DMS 273 treated with DMSO at 0.1 percent for 48 hours (cell line): ENCODE measurements at places on chromosomes 12 and 14.
A peak's percentile ranks its signal among the peaks of the same experiment; 100 is the strongest.

DNA sequence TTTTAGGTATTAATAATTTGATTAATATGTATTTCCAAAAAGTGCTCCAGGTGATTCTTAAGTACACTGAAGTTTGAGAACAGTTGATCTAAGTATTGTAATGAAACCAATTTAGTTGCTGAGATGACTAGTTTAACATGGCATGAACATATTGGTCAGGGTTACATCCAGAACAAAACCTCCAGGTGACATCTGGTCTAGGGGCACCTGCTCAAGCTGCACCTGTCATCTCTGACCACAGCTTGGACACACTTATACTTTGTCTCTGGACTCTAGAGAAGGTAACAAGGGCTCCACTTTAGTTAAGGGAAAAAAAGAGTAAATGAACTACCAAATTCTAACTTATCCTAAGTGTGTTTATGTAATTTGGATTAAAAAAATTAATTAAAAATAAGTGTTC lies 8.1 kb downstream of the ARID2 start:
- no peak for DNase-seq

DNA sequence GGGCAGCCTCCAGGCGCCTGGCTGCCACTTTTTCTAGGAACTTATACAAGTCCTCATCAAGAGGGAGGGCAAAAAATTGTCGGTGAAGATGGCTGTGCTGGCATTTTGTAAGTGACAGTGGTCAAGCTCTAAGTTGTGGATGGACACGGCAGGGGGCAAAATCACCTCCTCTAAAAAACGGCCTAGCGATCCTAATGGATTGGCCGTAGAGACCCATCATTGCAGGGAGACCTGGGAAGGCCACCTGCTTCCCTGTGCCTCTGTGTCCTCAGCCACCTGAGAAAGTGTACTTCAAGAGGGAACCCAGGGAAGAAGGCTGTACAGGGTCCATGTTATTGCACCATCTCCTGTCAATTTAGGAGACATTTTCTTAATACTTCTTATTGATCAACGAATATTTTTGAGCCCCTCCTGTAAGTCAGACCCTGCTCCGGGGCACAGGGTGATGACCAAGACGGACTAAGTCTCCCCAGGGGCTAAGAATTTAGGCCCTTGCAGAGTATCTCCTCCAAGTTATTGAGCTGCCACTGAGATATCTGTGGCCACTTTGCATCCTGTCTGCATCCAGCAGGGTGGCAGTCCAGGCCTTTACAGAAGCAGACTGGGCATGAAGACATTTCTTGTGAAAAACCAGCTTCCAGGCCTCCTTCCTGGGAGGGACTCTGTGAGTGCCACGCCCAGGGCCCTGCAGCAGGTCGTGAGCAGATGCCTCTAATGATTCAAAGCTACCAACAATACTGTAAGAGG lies 40.5 kb downstream of the PSMA6 start:
- DNase-seq: no peak

DNA sequence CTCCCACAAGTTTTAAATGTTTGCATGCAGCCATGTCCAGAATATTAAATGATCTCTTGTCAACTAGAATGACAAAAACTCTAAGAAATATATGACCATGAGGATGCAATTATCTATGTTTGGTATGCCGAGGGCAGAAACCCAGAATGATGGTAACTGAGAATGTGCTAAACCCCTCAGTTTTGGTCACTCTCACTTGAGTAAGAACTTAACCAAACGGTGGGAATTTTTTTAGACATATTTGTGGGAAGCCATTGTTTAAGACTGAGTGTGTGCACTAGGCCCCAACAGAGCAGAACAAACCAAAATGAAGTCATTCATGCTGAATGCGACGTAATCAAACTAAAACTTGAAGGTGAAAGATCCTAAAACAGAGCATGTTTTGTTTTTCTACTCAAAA lies 1927.9 kb upstream of the SEL1L start:
- DNase-seq: no peak

DNA sequence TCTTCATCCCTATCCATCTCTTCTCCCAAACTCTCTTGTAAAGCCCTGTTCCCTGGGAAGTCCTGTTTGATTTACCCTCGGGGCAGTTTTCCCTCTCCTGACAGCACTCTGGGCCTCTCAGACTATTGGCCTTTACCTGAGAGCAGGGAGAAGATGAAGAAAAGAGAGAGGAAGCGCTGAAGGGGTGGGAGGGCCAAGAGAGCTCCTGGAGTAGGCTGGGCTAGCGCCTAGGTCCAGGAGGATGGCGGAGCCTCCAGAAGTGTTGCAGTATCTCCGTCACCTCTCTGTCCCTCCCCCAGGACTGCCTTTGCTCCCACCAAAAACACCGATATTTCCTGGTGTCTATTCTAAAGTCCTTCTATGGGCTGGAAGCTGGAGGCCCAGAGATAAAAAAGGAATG lies 5.7 kb upstream of the IGFBP6 start:
- no peak for DNase-seq

- DNase-seq: peak; percentile 26
Observed at GRCh38 chr14:77151245-77151644, 9.7 kb upstream of the ZDHHC22 start.

DNA sequence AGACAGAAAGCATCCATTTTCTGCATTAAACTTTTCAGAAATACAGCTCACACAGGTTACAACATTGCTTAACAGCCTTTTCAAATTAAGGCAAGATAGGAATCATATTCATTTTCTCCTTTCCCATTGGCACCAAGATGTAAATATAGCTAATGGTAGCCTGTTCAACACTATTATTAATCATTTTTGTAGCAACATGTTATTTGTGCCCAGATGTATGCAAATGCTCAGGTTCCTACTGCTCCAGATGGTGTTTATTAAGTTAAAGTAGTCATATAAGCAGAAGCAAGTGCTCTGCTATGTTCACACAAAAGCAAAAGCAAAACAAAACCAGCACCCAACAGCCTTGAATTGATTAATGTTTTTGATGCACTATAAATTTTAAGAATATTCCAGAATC lies 1110.6 kb downstream of the SLC6A15 start:
- DNase-seq: peak; percentile 69

DNA sequence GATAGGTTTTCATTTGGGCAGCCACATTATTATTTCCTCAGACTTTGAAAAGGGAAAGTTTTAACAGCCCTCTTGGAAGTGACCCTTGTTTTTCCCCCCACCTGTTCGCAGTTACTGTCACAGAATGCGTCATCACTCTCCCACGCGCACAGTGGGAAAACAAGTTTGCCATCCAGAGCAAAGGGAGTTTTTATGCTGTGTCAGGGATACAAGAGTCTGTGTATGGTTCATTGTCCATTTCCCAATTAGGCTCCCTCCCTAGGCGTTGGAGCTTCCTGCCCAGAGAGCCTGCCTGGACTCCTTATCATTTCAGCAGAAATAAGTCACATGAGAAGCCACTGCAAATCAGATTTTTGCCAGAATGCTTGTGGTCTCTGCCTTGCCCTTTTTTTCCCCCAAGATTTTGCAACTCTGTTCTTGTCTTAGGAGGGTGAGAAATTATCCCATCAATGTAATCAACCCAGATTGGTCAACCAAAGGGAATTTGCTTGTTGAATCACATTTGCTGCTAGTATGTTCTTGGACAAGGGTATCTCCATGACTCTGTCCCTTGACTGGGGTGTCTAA lies 104.1 kb downstream of the IGF1 start:
- DNase-seq: no peak

DNA sequence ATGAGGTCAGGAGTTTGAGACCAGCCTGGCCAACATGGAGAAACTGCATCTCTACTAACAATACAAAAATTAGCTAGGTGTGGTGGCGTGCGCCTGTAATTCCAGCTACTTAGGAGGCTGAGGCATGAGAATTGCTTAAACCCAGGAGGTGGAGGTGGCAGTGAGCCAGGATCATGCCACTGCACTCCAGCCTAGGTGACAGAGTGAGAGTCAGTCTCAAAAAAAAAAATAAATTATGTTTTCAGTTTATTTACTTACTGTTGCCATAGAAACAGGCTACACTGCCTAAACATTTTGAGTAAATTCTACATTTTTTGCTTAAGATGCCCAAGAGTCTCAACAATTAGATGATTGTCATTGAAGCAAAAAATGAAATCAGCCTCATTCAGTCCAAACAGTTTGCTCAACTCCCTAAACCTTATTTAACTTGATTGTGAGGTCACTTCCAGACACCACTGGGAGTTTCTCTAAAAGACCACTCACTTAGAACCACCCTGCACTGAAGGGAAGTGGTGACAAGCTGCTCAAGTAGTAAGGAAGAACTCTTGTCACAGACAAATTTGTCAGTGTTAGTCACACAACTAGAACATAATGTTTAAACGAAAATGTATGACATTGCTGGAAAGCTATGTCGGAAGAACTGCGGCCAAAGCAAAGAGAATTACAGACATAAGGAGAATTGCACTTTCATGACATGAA lies 9.8 kb upstream of the GNPNAT1 start:
- DNase-seq: no peak

- no peak for DNase-seq
Observed at GRCh38 chr14:101372894-101373620, 188.2 kb upstream of the DIO3 start.

GRCh38 chr12:92735131-92735721 lies 32.4 kb downstream of the PLEKHG7 start:
- DNase-seq: no peak

- DNase-seq: no peak
Observed at GRCh38 chr14:37147310-37147880, 25.0 kb downstream of the SLC25A21 start.

GRCh38 chr12:80356097-80356496 lies 87.9 kb upstream of the PTPRQ start:
- DNase-seq: no peak

GRCh38 chr12:13075786-13076570 lies 27.5 kb downstream of the GSG1 start:
- no peak for DNase-seq

GRCh38 chr14:24881116-24881893 lies 168.6 kb downstream of the STXBP6 start:
- DNase-seq: no peak

GRCh38 chr14:28765169-28765830 lies 1.3 kb upstream of the FOXG1 start:
- DNase-seq: no peak

GRCh38 chr12:32395026-32395425 lies 4.3 kb upstream of the FGD4 start:
- no peak for DNase-seq

DNA sequence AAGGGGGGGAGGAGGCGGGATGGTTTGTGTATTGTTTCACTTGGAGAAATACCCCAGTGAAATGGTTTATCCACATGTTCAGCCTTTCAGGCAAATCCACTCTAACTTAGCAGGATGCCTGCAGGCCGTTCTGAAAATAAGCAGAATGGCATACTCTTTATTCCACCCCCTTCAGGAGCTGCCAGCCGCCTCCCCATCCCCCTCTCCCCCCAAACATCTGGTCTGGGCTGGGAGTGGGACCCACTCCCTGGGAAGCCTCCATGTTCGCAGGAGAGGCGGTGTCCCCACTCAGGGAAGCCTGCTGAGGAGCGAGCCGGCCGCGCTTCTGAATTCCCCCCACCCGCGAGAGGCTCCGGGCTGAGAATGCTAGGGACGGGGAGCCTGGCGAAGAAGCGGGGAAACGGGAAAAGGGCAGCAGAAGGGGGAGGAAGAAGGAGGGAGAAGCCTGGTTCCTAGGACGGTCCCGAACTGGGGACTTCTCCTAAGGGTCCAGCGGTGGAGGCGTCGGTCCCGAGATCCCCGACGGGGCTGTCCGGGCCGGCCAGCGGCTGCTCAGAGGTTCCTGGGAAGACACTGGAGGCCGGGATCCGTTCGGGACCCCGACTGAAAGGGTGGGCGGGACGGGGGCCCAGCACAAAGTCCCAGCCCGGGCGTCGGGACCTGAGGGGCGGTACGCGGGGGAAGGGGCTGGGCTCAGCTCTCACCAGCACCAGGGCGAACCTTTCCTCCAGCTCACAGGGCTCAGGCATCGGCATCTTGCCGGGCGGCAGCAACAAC lies 666 bp downstream of the FMNL3 start:
- DNase-seq: no peak

- DNase-seq: no peak
Observed at GRCh38 chr14:79544698-79545070, 666.6 kb downstream of the DIO2 start.

GRCh38 chr14:75822522-75823141 lies 159.2 kb downstream of the TGFB3 start:
- DNase-seq: no peak

- DNase-seq: no peak
Observed at GRCh38 chr12:72053604-72054003, 115.0 kb downstream of the TPH2 start.

GRCh38 chr12:102735104-102735503 lies 181.9 kb downstream of the PAH start:
- DNase-seq: no peak

GRCh38 chr12:52691076-52691840 lies 11.1 kb upstream of the KRT1 start:
- no peak for DNase-seq
